ENCODE measurements at places on chromosomes 11 and 22. TPM values are rescaled to one million over a fixed set of nuclear protein-coding genes. Genes with fewer than 3 reads are reported as not detected.

- DNase-seq, result no peak
Observed at GRCh38 chr11:19403196-19403895, 162.6 kb upstream of the E2F8 start.

DNA sequence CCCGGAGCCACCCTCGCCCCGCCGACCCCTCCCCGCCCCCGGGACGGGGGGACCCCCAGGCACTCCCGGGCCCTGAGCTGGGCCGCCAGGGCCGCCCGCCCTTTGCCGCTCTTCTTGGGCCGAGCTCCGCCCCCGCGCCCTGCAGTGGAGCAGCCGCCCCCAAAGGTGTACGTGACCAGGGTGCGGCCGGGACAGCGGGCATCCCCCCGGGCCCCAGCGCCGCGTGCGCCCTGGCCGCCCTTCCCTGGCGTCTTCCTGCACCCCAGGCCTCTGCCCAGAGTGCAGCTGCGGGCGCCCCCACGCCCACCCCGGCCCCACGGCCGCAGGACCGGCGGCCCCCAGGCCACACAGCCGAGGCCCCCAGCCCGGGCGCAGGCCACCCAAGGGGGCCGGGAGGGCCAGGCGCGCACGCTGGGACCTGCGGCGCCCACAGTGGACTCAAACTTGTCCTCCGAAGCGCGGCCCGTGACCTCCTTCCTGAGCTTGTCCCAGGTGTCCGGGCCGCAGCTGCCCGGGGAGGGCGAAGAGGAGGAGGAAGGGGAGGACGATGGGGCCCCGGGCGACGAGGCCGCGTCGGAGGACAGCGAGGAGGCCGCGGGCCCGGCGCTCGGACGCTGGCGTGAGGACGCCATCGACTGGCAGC lies 7.4 kb downstream of the B4GALNT4 start:
- DNase-seq, result peak; percentile 73

GRCh38 chr11:47847892-47848699 lies at the start of gene NUP160:
TSS of gene NUP160 (minus strand) at chr11:47848350. CDS start at chr11:47848318, 32 bp downstream.
- DNase-seq, result peak; percentile 93

- DNase-seq, result no peak
Observed at GRCh38 chr22:47419239-47419638, 656.8 kb downstream of the TBC1D22A start.

CDK2AP2 gene
- total RNA-seq, result 38.1 TPM

MTCH2 gene
- total RNA-seq, result 148 TPM
